HS-27A (cell line): ENCODE measurements at places on chromosomes 5 and 9.
A peak's percentile ranks its signal among the peaks of the same experiment; 100 is the strongest.

DNA sequence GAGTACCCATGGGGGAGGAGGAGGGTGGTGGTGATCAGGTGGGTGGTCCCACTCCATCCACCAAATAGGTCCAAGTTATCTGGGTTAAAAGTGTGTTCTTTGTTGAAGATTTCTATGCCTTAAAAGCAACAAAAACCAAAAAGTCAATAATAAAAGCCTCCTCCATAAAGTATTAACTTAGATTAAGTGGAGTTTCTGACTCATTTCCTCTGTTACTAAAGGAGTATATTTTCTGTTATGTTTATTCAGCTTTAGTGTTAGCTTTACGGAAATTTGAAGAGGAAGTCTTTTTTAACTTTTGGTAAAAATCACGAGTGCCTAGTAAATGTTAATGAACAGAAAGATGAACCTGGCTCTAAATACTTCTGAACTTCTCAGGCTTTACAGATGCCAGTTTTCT lies 17.8 kb downstream of the FBXO38 start:
- no peak for DNase-seq

- no peak for DNase-seq
Measured at GRCh38 chr5:59130431-59130830, 547.6 kb downstream of the RAB3C start.

GRCh38 chr9:26561928-26562327 lies 330.7 kb downstream of the CAAP1 start:
- DNase-seq, result no peak

DNA sequence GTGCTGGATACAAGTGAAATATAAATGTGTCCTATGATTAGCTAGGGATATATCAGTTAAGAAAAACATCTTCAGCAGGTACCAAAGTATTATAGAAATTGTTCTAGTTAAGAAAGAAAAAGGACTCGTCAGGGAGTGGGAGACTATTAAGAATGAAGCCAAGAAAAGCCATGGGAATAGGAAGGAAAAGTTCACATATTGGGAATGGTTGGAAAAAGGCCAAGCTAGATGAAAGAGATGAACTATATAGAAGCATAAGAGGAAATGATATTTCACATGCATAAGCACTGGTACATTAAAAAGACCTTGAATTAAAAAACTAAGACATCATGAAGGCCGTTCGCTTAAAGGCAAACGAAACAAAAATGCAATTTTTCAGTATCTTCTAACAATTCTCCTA lies 237.7 kb downstream of the ADAMTS6 start:
- DNase-seq, result no peak

GRCh38 chr5:113140837-113141671 lies 164.5 kb downstream of the DCP2 start:
- no peak for DNase-seq

DNA sequence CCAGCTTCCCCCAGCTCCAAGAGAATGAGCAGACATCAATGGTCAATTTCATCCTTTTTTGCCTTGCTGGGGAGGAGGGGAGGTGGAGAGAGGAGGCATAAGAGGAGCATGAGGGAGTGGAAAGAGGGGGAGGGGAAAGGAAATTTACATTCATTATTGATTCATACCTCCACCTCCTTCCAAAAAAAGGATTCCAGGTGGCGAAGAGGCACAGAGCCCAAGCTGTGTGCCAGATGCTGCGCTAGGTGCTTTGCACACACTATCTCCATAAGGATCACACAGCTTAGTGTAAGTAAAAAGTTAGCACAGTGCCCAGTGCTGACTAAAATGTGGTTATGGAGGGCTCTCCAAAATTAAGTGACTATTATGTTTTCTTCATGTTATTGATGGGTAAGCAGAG lies 11.0 kb downstream of the ASTN2 start:
- no peak for DNase-seq

DNA sequence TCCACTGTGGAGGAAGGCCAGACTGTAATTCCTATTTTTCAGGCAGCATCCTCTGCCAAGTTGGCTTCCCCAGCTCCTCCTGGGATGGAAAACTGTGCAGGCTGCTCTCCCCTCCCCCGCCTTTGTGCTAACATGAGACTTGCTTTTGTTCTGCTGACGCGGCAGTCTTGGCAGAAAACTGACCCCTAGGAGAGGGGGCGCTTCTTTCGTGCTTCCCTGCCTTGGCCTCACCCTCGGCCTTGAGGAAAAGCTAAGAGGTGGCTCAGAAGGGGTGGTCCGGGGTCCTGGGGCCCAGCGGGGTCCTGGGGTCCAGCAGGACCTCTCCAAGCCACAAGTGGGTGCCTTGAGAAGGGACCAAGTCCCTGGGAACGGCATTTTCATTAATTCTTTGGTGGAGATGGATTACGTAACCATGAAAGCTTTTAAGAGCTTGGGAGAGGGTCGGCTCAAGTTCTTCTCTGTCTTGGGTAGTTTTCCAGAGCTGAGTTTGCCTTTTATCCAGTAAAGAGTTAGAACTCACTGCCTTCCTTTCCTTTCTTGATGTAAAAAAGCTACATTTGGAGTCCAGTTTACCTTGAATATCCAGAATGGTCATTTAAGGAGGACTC lies 51.0 kb downstream of the SH3PXD2B start:
- DNase-seq, result no peak

DNA sequence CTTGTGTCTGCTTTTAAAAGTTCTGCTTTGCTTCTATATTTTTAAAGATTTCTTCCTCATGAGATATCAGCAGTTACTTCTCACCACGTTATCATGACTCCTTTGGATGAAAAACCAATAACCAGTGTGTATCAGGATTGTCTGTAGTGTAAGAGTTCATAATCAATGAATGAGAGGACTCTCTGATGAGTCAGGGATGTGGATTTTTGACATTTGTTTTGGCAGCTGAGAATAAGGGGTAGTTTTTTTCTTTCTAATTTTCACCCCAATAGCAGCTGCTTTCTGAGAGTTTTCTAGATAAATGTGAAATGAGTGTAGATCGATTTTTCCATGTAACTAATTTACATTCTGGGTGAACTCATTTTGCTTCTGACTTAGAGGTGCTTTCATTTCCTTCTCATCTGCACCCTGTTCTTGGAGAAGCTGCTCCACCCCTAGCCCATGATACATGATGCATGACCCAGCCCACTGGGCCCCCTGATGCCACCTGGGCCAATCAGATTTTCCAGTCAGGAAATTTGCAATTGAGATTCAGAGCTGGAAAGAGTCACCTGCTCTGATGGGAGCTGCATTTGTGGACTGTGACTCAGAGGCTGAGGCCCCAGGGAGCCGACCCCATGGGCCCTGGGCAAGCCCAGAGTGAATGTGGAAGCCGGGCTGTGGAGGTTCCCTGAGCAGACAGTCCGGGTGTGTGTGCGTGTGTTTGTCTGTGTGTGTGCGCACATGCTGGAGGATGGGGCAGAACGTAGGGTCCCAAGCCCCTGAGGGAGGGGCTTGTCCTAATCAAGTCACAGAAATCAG lies 159.3 kb downstream of the RGS3 start:
- DNase-seq, result peak; percentile 85

- no peak for DNase-seq
Measured at GRCh38 chr9:68947842-68948569, 65.9 kb downstream of the PRKACG start.

- DNase-seq, result no peak
Measured at GRCh38 chr9:99352826-99353225, 130.7 kb downstream of the SEC61B start.

- no peak for DNase-seq
Measured at GRCh38 chr5:123964884-123965283, 452.9 kb downstream of the CSNK1G3 start.

DNA sequence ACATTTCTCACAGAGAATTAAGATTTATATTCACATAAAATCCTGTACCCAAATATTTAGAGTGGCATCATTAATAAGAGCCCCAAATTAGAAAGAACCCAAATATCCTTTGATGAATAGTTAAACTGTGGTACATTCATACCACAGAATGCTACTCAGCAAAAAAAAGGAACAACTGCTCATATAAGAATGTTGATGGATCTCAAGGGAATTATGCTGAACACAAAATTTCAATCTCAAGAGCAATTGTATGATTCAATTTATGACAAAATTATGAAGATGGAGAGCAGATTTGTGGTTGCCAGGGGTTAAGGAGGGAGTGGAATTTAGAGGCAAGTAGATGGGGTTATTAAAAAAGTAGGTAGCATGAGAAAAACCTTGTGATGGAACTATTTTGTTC lies 4.5 kb upstream of the PAIP1 start:
- DNase-seq, result no peak

GRCh38 chr9:6632516-6633183 lies 12.9 kb downstream of the GLDC start:
- no peak for DNase-seq

GRCh38 chr9:95131023-95131943 lies 186.2 kb downstream of the FANCC start:
- no peak for DNase-seq

- DNase-seq, result no peak
Measured at GRCh38 chr9:78668148-78668832, 371.4 kb downstream of the PSAT1 start.

GRCh38 chr5:133840168-133840567 lies 128.3 kb downstream of the C5orf15 start:
- no peak for DNase-seq

DNA sequence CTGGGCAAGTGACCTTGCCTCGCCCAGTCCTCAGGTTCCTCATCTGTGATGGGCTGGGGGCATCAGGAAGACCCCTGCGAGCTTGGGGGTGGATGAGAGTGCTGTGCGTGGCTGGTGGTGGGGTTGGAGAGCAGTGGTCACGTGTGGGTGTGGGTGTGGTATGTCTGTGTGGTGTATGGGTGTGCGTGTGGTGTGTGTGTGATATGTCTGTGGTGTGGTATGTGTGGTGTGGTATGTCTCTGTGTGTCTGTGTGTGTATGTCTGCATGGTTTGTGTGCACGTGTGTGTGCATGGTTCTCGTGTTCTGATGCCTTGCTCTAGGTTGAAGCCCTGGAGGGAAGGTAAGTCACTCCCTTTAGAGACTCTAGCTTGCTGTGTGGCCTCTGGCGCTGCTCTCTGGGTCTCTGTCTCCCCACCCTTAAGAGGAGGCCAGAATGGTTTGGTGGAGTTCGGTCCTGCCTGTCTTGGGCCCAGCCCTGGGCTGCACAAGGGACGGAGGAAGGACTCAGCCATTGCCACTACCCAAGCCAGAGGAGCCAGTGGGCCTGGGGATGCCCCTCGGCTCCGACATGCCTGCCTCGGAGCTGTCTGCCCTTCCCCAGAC lies 87.0 kb downstream of the RXRA start:
- DNase-seq, result no peak

- DNase-seq, result no peak
Measured at GRCh38 chr5:87390576-87391199, 22.0 kb downstream of the CCNH start.

DNA sequence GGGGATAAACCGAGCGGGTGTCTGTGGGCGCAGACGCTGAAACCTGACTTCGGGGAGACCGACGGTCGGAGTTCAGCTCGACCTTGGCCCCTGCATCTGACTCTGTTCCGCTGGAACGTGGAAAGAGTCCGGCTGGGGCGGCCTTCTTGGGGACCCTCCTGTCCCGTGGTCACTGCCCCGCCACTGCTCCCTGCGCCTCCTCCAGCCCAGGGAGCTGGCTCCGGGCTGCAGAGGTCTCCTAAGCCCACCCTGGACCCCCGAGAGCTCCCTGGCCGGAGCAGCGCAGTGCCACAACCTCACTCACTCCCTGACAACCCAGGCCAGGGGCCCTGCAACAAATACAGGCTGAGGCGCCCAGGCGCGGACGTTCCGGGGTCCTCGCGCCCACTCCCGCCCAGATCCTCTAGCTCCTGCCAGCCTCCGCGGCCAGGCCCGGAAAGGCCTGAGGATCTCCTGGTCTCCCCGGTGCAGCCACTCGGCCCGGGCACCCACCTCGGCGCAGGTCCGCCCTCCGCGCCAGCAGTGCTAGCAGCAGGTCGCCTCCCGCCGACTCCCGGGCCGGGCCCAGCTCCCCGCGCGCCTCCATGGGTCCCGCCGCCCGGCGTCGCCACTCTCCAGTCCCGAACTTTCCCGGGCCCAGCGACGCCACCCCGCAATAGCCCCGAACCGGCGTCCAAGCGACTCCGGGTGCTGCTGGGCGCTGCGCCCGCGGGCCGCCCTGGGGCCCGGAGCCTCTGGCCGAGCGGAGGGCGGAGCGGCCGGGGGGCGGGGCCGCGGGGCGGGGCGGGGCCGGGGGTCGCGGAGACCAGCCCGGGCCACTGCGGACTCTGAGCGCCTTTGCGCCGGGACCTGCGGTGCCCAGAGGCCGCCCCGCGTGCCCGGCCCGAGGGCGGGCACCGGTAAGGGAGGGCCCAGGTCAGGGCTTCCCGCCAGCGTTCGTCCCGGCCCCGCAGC lies 2.2 kb downstream of the LHX3 start:
- no peak for DNase-seq

- DNase-seq, result no peak
Measured at GRCh38 chr9:134886413-134886913, 5.9 kb downstream of the FCN2 start.

GRCh38 chr5:169258372-169259000 lies 42.5 kb downstream of the SLIT3 start:
- DNase-seq, result no peak

DNA sequence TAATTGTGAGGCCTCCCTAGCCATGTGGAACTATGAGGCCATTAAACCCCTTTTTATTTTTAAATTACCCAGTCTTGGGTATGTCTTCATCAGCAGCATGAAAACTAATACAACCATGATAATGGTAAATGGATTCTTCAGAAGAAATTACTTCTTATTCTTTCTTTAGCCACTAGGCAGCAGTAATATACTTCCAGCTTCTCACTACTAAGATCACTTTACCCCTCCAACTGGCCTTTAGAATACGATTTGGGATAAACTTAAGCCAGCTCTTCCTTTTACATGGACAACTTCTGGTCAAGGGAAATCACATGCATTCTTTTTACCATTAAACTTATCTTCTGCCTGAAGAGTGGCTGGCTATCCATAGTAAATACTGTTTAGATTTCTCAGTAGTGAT lies 355.4 kb downstream of the MAN2A1 start:
- DNase-seq, result no peak

- DNase-seq, result no peak
Measured at GRCh38 chr9:128901822-128902221, 19.0 kb upstream of the PHYHD1 start.

GRCh38 chr5:126562823-126563222 lies 32.2 kb downstream of the ALDH7A1 start:
- no peak for DNase-seq

DNA sequence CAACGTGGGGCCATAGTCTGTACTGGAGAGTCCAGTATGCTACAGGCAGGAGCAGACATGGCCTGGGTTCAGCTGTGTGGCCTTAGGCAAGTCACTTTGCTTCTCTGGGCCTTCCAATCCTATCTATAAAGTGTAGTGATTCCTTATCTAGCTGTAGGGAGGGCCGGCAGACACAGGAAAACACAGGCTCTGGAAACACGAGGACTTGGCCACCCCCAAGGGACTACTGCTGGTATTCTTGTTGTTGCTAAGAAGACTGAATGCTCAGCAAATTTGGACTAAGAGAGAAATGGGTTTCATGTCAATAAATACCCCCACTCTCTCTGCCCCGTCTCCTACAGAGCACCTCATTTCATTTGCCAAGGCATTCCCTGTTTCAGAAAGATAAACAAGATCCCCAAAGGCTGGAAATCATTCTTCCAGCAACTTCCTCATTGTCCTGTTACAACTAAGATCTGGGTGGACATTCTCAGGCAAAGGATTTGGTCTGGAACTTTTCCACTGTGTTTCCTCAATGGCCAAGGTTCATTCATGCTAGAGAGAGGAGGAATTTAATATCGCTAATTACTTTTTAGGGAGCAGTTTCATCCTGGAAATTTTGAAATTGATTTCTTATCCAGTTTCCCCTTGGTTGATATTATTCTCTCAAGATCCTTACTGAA lies 105.8 kb downstream of the GABBR2 start:
- DNase-seq, result no peak

GRCh38 chr5:140423609-140424008 lies 22.0 kb downstream of the ANKHD1 start:
- DNase-seq, result no peak
